ENCODE measurements at places on chromosomes 16 and 17. TPM values are rescaled to one million over a fixed set of nuclear protein-coding genes. Genes with fewer than 3 reads are reported as not detected.

Gene CDYL2
- total RNA-seq: 6.3 TPM

Gene CD300H
- not detected for total RNA-seq

Gene IGF2BP1
- 16.0 TPM for total RNA-seq

Gene TNFSF13
- total RNA-seq: 4.1 TPM

Gene MARVELD3
- not detected for total RNA-seq

Gene SPNS3
- total RNA-seq: 1.1 TPM

Gene KRTAP9-2
- total RNA-seq: not detected

Gene KCTD19
- not detected for total RNA-seq

Gene NPIPA2
- total RNA-seq: 0.72 TPM

Gene CORO6
- 12.2 TPM for total RNA-seq

Gene PRSS22
- not detected for total RNA-seq

Gene CNTNAP1
- total RNA-seq: 20.8 TPM

Gene LIG3
- total RNA-seq: 52.0 TPM

Gene MAZ
- 254 TPM for total RNA-seq

Gene ANKRD40CL
- total RNA-seq: not detected

Gene WNK4
- 0.34 TPM for total RNA-seq

Gene YPEL2
- 0.38 TPM for total RNA-seq

Gene TMEM114
- total RNA-seq: not detected

Gene ZDHHC1
- 18.2 TPM for total RNA-seq

Gene BFAR
- 146 TPM for total RNA-seq

Gene CACNG5
- total RNA-seq: not detected

Gene PRR35
- not detected for total RNA-seq

Gene KRTAP16-1
- not detected for total RNA-seq

Gene SYT17
- total RNA-seq: 0.55 TPM

Gene ABCC12
- total RNA-seq: not detected

Gene DPEP2
- not detected for total RNA-seq

Gene G6PC3
- 89.1 TPM for total RNA-seq

Gene CFAP119
- 10.5 TPM for total RNA-seq

Gene COASY
- 53.9 TPM for total RNA-seq

Gene ZBTB4
- total RNA-seq: 24.8 TPM

Gene JPH3
- total RNA-seq: 9.1 TPM

Gene CACNG3
- not detected for total RNA-seq

Gene SAMD14
- total RNA-seq: 0.50 TPM

Gene HOXB13
- total RNA-seq: 1.2 TPM

Gene HS3ST6
- total RNA-seq: not detected

Gene CSH1
- total RNA-seq: not detected

Gene WFIKKN2
- not detected for total RNA-seq

Gene SHISA6
- total RNA-seq: not detected
